Stimulated activated CD4-positive, alpha-beta T cell treated with anti-CD3 and anti-CD28 coated beads, Interleukin-15, amount 100 ng/mL, for 24 hours (primary cell): ENCODE measurements at places on chromosomes 11 and 22.

DNA sequence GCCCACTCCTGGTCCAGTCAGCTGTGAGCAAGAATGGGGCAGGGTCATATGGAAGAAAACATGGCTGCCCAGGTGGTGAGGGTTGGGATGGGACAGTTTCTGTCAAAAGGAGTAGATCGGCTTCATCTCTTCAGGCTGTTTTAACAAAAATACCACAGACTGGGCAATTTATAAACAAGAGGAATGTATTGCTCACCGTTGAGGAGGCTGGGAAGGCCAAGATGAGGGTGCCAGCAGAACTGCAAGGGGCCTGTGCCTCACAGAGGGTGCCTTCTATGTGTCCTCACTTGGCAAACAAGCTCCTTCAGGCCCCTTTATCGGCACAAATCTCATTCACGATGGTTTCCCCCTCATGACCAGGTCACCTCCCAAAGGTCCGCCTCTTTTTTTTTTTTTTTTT lies 18.1 kb upstream of the RELT start:
- no peak for DNase-seq

DNA sequence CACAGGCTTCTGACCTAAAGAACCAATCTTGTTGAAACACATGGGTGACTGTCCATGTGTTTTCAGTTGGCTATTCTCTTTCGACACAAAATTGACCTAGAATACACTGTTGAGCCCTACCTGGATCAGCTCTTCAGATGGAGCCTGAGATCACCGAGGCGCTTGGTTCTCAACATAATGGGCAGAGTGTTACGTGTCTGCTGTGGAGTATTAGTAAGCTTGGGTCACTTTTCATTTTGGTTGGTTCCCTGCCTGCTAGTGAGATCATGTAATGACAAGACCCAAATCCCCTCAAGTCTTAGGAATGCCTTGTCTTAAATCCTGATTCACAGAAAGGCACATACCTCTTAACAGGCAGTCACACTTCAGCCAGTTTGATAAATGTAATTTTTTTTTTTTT lies 8.7 kb downstream of the MED19 start:
- no peak for DNase-seq

GRCh38 chr11:26839911-26840698 lies 118.2 kb upstream of the SLC5A12 start:
- no peak for DNase-seq

- no peak for DNase-seq
Measured at GRCh38 chr22:30263883-30264282, 2.8 kb downstream of the OSM start.

- DNase-seq: no peak
Measured at GRCh38 chr11:31030138-31030792, 339.3 kb downstream of the DCDC1 start.

GRCh38 chr11:85843929-85844328 lies 11.3 kb upstream of the CCDC83 start:
- no peak for DNase-seq

GRCh38 chr11:3134651-3135480 lies 30.2 kb downstream of the OSBPL5 start:
- no peak for DNase-seq

DNA sequence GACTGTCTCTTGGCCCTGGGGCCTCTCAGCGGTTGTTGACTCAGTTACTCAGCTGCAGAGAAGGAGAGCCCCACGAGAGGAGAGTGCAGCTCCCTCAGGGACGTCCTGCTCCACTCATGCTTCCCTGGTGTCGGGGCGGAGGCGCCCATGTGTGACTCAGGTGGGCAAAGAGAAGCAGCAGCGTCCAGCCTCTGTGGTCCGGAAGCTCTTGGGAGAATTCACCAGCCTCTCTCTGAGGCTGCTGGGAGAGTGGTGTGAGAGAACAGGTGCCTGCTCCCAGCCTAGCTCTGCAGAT lies 25.7 kb downstream of the GLB1L2 start:
- DNase-seq: no peak

GRCh38 chr22:29311464-29312217 lies 3.9 kb downstream of the RASL10A start:
- no peak for DNase-seq

DNA sequence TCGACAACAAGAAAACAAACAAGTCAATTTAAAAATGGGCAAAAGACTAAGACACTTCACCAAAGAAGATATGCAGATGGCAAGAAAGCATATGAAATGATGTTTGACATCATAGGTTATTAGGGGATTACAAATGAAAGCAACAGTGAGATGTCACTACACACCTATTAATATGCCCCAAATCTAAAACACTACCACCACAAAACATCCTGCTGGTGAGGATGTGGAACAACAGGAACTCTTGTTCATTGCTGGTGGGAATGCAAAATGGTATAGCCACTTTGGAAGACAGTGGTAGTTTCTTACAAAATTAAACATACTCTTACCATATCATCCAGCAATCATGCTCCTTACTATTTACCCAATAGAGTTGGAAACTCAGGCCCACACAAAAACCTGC lies 29.0 kb downstream of the PRRG4 start:
- no peak for DNase-seq

DNA sequence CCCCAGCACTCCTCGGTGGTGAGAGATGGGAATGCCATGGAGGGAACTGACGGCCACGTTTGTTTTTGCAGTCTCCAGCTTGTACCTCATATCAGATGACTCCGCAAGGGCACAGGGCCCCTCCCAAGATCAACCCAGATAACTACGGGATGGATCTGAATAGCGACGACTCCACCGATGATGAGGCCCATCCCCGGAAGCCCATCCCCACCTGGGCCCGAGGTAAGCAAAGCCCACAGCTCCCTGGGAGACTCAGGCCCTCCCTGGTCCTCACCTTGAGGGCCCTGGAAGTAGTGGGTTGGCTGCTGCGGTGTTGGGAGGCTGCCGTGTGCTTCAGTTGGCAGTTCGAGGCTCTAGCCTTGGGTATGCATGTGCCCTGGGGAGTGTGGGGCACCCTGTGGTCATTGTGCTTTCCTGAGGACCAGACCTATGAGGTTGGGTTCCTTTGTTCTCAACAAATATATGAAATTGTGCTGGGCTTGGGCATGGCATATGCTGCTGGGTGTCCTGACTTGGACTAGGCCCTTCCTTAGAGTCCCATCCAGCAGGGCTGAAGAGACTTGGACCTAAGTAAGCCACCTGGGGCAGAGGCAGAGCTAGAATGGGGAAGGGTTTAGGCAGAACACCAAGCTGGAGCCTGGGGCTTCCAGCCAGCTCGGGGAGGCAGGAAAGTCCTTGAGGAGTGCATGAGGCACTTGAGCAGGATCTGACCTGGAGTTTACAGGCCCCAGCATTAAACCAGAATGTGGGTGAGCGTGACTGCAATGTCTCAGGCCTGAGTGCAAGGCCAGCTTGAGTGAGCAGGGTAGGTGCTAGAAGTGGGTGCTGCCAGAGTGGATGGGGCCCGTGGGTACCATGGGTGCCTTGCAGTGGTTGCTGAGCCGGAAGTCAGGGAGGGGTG lies 26.4 kb downstream of the INCENP start:
- DNase-seq: no peak

DNA sequence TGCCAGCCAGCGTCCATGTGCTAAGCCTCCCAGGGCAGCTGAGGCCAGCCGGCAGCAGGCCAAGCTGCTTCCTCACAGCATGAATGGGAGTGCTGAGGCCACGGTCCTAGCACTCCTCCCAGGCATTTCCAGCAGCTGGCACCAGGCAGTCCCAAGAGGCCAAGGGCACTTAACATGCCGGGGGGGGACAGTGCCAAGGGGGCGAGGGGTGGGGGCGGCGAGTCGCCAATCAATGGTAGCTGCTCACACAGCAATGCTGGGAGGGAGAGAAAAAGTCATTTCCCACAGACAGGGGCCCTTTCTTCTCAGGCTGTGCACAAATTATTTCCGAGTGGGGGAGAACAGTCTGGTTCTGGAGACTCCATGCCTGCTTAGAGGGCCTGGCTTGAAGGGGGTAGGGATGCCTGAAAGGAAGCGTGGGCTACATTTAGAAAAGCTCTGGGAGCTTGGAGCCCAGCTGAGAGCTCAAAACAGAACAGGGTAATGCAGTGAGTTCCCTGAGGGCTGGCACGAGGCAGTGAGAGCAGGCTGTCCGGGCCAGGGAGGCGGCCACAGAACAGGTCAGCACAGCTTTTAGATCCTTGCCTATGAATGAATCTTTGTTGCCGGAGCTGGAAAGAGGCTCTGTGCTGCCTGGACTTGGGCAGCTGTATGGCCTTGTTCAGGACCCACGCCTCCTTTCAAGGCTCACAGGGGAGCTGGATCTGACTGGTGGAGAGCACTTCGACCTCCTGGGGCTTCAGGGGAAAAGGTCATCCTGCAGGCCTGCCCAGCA lies 14.4 kb upstream of the TBC1D10A start:
- no peak for DNase-seq

GRCh38 chr11:99020352-99021225 lies at the start of gene CNTN5:
TSS of gene CNTN5 (plus strand) at chr11:99020949.
- peak; percentile 42 for DNase-seq

- DNase-seq: no peak
Measured at GRCh38 chr22:27435844-27436576, 365.5 kb downstream of the MN1 start.

DNA sequence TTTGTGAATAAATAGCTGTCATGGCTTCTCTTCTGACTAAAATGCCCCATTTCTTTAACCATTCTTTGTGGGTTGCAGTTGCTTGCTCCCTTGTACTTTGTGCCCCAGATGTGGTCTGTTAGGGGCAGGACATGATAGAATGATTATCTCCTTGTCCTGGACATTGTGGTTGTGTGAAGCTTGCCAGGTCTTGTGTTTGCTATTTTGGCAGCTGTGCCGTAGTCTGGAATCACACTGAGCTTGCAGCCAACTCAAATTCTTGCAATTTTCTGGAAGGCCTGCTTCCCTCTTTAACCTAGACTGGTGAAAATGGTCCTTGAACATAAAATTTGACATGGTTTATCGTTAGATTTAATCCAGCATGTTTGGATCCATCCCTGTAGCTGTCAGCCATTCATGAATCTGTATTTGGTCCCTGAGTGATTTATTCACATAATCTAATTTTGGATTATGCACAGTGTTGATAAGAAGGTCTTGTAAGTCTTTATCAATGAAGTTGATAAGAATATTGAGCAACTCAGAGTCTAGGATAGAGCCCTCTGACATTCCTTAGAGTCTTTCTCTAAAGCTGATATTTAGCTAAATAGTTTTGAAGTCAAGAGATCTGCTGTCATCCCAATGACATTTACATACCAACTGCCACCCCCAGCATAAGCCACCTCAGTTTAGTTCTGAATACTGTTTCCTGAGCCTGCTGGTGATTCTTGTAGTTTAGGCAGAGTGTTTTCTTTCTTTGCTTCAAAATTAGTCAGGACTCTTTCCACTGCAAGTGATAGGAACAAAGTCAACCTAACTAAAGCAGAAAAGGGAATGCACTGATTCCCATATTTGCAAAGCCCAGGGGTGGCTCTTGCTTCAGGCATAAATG lies 9.8 kb downstream of the SPON1 start:
- DNase-seq: no peak

- DNase-seq: no peak
Measured at GRCh38 chr11:29562183-29562582, 454.6 kb downstream of the KCNA4 start.

DNA sequence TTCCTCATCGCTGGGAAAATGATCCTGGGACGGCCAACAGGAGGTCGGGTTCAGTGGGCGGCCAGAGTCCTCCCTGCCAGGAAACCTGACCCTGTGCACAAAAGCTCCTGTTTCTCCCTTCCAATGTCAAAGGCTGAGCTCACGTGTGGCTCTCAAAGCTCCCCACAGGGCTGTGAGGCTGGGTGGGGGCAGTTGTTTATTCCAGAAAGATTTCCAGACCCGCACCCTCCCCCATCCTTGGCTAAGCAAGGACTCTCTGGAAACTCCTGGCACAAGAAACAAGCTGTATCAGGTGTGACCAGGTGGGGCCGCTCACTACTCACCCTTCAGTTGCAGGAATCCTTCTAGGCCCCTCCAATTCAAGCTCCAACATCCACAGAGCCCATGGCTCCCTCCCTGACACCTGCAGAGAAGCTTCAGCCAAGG lies 131.9 kb downstream of the SHANK2 start:
- no peak for DNase-seq

- DNase-seq: no peak
Measured at GRCh38 chr22:25554689-25555088, 9.8 kb upstream of the GRK3 start.

GRCh38 chr11:134589129-134589528 lies 177.1 kb upstream of the B3GAT1 start:
- DNase-seq: no peak

DNA sequence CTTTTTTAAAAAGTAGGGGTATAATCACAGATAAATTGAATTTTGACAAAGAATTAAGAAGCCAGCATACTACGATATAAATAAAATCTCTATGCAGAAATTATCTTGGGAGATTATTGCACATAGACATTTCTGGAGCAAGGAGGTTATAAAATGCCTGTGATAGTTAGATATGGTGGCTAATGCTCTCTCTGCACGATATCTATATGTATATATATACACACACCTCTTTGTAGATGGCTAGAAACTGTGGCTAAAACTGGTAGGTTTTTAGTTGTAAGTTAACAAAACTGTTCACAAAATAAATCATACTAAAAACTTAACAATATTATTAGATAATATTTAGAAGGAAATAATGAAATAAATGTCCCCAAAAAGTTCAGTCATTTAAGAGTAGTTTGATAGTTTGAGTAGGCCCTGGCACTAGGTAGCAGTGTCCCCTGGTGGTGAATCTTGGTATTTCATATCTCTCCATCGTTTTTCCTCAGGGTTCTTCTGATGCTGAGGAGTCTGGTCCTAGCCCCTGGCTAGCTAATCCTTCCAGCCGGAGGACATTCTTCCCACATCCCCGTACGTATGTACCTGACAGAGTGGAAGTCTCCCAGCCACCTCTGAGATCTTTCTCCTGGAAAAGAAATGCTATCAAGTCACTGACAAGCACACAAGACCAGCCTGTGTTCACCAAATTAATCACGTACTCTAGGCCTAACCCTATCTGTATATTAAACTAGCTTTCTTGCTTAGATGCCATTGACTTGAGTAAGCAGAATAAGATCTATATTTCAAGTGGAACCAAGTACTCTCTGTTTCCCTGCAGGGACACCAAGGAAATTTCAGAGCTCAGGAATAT lies 32.2 kb downstream of the ART5 start:
- peak; percentile 25 for DNase-seq

DNA sequence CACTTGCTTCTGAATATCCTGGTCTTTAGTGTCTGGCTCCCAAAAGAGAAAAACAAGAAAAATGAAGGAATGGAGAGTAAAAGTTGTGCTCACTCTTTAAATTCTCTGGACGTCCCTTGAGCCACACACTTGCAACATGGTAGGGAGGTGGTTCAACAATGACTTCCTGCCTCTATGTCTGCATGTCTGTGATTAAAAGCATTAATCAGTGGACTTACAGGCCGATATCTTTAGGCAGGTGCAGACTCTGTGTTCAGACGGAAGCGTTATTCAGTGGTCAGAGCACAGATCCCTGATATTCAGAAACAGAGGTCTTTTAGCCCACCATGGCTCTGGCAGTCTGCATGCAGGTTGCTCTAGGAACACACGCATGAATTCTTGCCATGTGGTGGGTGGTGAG lies 1920.0 kb upstream of the RAG2 start:
- DNase-seq: no peak

GRCh38 chr11:12251666-12252560 lies 125.5 kb upstream of the PARVA start:
- DNase-seq: no peak
